ENCODE measurements at places on chromosomes 5 and 9. TPM values are rescaled to one million over a fixed set of nuclear protein-coding genes. Genes with fewer than 3 reads are reported as not detected.

GRCh38 chr5:180860887-180861822 is at the start of gene ZFP62:
Gene ZFP62 (minus strand): TSS chr5:180861276. CDS start chr5:180861219, 57 bp downstream.
- DNase-seq, result peak; percentile 61

Gene CD74
- 1,037 TPM for total RNA-seq

- DNase-seq, result no peak
These were observed 26.7 kb upstream of the ZNF300 start for GRCh38 chr5:150931368-150931965.

Gene FOXD4
- not detected for total RNA-seq

Gene KLHL3
- total RNA-seq, result 3.8 TPM

DNA sequence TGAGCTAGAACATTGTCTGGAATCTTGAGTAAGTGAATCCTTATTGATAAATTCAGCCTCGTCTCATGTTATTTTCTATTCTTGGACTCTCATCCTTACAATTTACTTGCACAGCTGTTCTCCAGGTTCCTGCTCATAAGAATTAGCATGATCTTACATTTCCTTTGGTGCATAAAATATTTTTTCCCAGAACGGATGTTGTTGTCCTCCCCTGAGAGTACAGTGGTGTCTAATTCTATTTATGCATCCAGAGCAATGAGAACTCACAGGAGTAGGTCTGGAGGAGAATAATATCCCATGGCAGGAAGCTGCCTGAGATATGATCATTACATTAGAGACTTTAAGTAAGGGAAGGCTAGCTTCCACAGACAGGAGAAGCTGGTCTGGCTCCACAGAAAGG is 178.4 kb upstream of the MAST4 start:
- no peak for DNase-seq

GRCh38 chr5:97752871-97753270 is 569.8 kb upstream of the RIOK2 start:
- DNase-seq, result no peak

DNA sequence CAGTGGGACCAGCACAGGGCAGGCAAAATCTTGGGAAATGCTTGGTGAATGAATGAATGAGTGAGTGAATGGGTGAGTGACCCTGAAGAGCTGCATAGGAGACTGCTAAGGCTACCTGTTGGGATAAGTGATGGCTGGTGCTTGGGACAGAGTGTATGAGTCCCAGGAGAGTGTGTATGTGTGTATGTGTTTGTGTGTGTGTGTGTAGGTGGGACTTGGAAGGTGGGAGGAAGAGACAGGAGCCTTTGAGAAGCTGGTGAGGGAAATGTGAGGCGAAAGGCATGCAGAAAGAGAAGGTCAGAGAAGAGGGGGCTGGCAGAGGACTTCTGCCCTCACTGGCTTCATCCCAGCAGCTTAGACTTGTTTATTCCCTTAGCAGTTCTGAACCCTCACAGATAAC is 33.3 kb upstream of the FOXE1 start:
- no peak for DNase-seq

All from esophagus squamous epithelium (tissue), 5 donors.